GM12891 (cell line): ENCODE measurements at places on chromosomes 2 and 18.

DNA sequence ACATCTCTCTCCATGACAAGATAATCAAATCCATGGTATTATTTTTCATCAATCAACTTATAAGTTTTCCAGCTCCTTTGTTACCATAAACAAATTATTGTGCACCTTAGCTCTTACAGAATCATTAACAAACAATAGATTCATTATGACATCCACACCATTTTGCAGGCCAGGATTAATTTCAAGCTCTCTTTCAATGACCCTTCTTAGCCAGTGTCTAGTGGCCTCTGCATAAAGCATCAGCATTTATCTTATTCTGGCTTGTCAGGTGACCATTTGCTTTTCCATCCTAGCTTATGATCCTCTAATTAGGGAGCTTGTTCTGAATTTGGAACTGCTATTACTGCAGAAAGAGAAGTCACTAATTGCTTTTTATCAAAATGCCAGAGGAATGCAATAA is 806.2 kb upstream of the CHAC2 start:
- DNase-seq, result no peak

DNA sequence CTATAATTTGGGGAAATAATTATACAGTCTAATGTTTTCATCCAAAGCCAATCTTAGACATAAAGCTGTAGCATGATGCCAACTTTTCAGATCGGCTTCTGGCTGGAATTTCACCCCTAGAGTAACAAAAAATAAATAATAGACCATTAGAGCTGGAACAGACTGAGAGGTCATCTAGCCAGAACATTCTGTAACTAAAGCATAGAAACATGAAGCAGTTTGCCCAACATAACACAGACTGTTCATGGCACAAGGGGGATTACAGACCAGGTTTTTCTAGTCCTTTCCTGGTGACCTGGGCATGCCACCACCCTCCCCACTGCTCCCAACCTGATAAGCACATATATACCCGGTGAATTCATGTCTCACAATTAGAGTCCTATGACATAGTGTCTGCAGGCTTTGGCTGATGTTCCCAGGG is 116.4 kb upstream of the PPP1CB start:
- no peak for DNase-seq

DNA sequence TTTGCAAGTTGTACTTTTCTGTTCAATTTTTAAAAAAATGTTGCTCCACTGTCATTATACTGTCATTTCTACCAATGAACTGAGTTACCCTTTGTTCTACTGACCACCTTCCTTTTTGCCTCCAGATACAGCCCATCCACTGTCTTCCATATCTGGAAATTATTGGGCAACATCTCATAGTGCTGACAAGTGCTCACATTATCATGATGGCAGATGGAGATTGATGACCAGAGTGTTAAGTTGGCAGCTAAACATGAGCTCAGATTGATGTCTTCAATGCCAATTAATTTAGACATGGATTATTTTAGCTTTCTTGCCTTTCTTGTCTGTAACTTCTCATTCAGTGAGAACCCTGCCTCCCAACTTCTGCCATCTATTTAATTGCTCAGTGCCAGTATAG is 76.6 kb downstream of the KIAA1328 start:
- no peak for DNase-seq

DNA sequence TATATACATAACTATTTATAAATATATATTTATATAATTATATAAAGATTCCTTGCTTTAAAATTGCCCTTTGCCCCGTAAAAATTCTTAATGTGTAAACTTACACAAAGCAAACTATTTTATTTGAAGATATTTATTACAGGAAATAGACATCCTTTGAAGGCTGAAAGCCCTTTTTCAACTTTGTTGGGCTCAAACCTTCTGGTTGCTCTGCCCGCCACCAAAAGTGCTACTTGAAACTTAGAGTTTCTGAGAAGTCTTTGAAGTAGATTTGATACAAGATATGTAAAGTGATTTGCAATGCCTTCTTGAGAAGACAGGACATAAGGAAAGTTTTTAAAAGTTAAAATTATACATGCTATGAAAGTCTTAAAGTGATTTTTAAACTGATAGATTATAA is 36.6 kb upstream of the METAP1D start:
- no peak for DNase-seq

DNA sequence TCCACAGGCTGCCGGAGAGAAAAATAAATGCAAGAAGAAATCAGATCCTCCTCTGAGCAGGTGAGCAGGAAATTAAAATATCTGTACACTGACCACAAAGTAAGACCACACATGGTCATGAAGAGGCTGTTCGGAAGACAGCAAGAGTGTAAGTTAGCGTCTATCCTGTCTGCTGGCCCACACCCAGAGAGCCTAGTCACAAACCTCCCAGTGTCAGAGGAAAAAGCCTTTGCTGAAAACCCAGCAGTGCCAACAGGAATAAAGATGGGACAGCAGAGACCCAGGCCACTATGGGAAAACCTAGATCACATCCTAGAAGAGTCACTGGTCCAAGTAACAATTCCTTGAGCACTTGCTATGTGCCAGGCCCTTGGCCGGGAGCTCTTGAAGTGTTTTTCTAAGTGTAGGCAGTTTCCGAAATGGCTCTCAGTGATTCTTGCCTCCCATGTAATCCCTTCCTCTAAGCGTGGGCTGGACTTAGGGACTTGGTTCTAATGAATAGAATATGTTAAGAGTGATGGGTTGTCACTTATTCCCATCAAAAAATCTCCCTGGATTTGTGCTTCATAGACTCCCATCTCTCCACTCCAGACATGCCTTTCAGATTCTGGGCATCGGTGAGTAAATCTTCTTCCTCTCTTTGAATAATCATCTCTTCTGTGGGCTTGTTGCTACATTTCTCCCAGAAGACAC is 110.9 kb upstream of the PKDCC start:
- DNase-seq, result no peak

GRCh38 chr2:149650006-149650405 is 62.4 kb upstream of the MMADHC start:
- DNase-seq, result no peak
